AML-193 (cell line): ENCODE measurements at places on chromosomes 1 and 21.

DNA sequence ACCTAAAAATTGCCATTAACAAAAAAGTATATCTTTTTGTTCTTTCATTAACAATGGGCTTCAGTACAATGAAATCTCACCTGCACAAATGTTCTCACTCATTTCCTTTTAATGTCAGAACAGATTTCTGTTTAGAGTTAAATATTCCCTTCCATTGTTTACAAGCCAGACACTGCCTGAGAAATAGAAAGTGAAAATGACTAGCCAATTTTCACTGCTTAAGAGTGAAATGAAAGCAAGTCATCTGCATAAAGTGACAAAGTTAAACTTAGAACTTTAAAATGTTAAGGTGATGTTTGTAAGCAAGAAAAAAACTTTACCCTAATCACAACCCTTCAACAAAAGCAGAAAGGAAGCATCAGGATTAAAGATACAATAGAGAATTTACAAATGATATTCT, 27.5 kb downstream of the COA6 start:
- no peak for DNase-seq

- DNase-seq, result no peak
These were observed 66.6 kb downstream of the PUM1 start for GRCh38 chr1:30998887-30999286.

- DNase-seq, result no peak
These were observed 281.3 kb upstream of the C1orf105 start for GRCh38 chr1:172139196-172139595.

GRCh38 chr1:11952455-11953109, 18.1 kb downstream of the PLOD1 start:
- DNase-seq, result no peak

DNA sequence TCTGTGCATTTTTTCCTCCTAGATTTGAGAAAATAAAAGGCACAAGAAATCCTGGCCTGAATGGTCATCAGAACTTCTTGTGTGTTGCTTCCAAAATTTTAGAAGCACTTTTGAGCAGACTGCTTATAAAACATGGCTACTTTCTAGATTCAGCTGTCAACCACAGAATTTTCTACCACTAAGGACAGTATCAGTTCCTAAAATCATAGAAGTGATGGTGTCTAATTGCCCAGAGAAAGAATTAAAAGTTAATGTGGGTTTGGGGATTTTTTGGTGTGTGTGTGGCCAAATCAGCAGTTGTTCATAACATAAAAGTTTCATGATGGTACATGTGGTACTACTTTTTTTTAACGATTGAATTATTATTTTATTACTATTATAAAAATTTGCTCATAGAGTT, 171.4 kb upstream of the SNX7 start:
- no peak for DNase-seq
